Esophagus muscularis mucosa (tissue), 4 donors: ENCODE measurements at places on chromosomes 6 and 20. TPM values are rescaled to one million over a fixed set of nuclear protein-coding genes. Genes with fewer than 3 reads are reported as not detected.

DNA sequence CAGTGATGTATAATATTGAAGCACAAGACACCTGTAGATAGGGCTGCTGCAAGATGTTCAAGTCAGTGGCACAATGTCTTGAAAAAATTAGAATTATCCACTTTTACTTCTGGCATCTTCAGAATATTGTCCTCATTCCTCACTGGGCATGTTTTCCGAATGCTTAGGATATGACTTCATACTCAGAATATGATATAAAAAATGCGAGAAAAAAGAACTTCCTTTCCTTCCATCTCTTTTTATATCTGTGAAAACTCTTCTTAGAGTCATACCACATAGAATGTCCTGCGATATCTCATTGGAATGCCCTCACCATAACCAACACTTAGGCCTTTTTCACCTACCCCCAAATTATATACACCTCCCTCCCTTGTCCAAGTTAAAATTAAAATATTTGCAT is 4.6 kb downstream of the MAS1L start:
- no peaks in the 10 kb centered on the region for H3K36me3 ChIP-seq
- H3K4me3 ChIP-seq, result no peak overlapping the region
- no peaks in the 10 kb centered on the region for H3K4me1 ChIP-seq
- DNase-seq, result no peak
- H3K27ac ChIP-seq, result no peak overlapping the region

DNA sequence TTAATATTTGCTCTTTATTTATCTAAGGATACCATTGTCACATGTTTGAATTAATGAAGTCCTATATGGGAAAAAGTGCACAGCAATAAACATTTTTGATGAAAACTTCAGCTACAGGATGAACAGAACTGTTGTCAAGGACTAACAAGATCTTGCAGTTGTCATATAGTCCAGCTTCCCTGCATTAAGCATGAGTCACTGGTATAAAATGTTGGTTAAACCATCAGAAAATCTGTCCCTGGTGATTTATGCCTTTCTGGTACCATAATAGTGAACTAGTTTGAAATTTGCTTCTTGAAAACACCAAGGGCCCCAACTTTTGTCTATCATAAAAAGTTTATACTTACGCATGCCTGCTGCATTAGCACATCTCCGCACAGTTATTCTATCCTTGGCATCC is 60.4 kb upstream of the RSPO3 start:
- H3K27me3 ChIP-seq, result no peaks in the 10 kb centered on the region
- no peak overlapping the region for H3K4me3 ChIP-seq
- no peak overlapping the region for H3K27ac ChIP-seq
- DNase-seq, result no peak
- no peaks in the 10 kb centered on the region for H3K4me1 ChIP-seq

GRCh38 chr6:63346217-63346835 is 26.5 kb upstream of the LGSN start:
- no peaks in the 10 kb centered on the region for H3K4me1 ChIP-seq
- no peak overlapping the region for H3K4me3 ChIP-seq
- no peak for DNase-seq
- H3K27me3 ChIP-seq, result no peaks in the 10 kb centered on the region
- no peaks in the 10 kb centered on the region for H3K36me3 ChIP-seq

The PRRT1 gene
- total RNA-seq, result 3.8 TPM

- no peak overlapping the region for H3K27ac ChIP-seq
- no peaks in the 10 kb centered on the region for H3K36me3 ChIP-seq
- no peaks in the 10 kb centered on the region for H3K27me3 ChIP-seq
- no peak for DNase-seq
- H3K4me3 ChIP-seq, result no peak overlapping the region
Observed at GRCh38 chr6:135675862-135676261, 175.6 kb upstream of the PDE7B start.

- peaks cover 19% of the 10 kb centered on the region for H3K4me1 ChIP-seq
- H3K36me3 ChIP-seq, result no peaks in the 10 kb centered on the region
- no peak overlapping the region for H3K4me3 ChIP-seq
- DNase-seq, result no peak
- no peak overlapping the region for H3K27ac ChIP-seq
- H3K27me3 ChIP-seq, result no peaks in the 10 kb centered on the region
Observed at GRCh38 chr6:109687271-109687761, 3.7 kb downstream of the AK9 start.

DNA sequence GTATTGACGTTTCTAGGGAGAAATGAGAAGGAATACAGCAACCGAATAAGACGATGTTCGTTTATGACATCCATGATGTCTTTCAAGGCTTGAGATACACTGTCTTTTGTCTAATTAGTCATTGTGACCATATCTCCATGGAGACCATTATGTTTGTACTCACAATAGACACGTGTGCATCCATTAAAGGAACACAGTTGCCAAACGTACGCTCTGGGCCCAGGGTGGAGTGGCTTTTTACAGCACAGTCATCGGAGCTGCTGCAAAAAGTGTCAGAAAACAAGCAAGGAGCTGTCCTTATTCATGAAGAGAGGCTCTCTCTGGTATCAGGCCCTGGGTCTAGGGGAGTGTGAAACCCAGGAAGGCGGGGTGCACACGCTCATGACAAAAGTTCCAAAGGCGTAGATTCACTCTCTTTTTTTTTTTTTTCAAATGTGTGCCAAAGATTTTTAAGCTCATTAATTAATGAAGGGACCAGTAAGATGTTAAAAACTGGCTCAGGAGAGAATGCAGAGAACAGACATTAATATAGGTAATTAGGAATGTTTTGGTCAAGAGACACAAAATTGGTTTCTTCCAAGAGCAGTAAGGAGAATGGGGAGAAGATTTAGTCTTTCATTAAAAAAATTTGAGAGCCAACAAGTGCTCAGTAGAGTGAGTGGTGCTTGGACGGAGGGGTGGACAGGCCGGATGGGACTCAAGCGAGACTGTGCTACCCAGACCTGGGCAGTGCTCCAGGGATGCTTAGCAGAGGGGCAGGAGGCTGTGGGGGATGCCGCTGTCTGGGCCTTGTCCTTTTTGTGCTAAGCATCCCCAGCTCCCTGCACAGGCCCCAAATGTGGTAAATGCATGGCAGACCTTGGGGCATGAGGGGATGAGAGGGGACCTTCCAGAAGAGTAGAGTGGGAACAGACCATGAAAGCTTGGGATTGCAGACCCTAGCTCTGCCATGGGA is 34.9 kb upstream of the GTSF1L start:
- peak overlapping the region; percentile 71 for H3K27ac ChIP-seq
- no peaks in the 10 kb centered on the region for H3K27me3 ChIP-seq
- peaks cover 27% of the 10 kb centered on the region for H3K4me1 ChIP-seq
- H3K36me3 ChIP-seq, result no peaks in the 10 kb centered on the region

DNA sequence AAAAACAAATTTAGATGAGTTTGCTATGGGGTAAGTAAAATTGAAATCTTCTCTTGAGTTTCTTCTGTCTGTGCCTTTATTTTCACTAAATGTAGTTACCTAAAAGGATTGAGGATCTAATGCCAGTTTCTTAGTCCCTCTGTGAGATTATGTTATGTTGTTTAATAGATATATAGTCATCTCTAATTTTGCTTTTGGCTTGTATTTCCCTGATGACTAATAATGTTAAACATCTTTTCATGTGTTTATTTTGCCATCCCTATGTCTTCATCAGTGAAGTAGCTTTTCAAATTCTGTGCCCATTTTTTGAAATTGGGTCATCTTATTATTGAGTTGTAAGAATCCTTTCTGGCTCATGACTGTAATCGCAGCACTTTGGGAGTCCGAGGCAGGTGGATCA is 13.7 kb downstream of the QRSL1 start:
- no peaks in the 10 kb centered on the region for H3K4me1 ChIP-seq
- H3K27ac ChIP-seq, result no peak overlapping the region
- no peak overlapping the region for H3K4me3 ChIP-seq
- no peak for DNase-seq
- H3K36me3 ChIP-seq, result peaks cover 52% of the 10 kb centered on the region
- no peaks in the 10 kb centered on the region for H3K27me3 ChIP-seq

GRCh38 chr6:76612954-76613353 is 540.5 kb upstream of the IMPG1 start:
- H3K36me3 ChIP-seq, result no peaks in the 10 kb centered on the region
- no peaks in the 10 kb centered on the region for H3K4me1 ChIP-seq
- DNase-seq, result no peak
- H3K27ac ChIP-seq, result no peak overlapping the region
- H3K27me3 ChIP-seq, result no peaks in the 10 kb centered on the region
- H3K4me3 ChIP-seq, result no peak overlapping the region

The MYB gene
- 0.83 TPM for total RNA-seq

GRCh38 chr6:34383656-34384320 is 8.7 kb downstream of the NUDT3 start:
- H3K4me3 ChIP-seq, result no peak overlapping the region
- H3K27me3 ChIP-seq, result no peaks in the 10 kb centered on the region
- peak overlapping the region; percentile 71 for H3K27ac ChIP-seq
- DNase-seq, result no peak
- H3K4me1 ChIP-seq, result peaks cover 53% of the 10 kb centered on the region

GRCh38 chr20:40168981-40169620 is 519.9 kb downstream of the MAFB start:
- no peak for DNase-seq
- no peak overlapping the region for H3K27ac ChIP-seq
- H3K27me3 ChIP-seq, result no peaks in the 10 kb centered on the region
- H3K4me3 ChIP-seq, result no peak overlapping the region

DNA sequence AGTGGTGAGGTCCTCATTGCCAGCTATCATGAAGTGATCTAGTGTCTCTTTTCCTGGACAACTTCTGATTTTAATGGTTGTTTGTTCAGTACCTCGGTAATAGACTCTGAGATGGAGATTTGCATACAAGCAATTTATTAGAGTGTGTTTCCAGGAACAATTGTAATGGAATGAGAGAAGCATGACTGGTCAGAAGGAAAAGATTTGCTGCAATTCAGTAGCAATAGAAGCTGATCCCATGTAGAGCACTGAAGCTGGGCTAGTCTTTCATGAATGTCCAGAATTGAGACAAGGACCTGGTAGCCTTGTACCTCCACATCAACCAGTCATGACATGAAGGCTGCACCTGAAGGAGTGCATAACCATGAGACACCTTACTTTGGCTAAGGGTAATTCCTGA is 526.5 kb downstream of the NKAIN2 start:
- H3K4me3 ChIP-seq, result no peak overlapping the region
- no peak overlapping the region for H3K27ac ChIP-seq
- no peaks in the 10 kb centered on the region for H3K36me3 ChIP-seq
- DNase-seq, result no peak
- no peaks in the 10 kb centered on the region for H3K4me1 ChIP-seq

- DNase-seq, result no peak
- no peak overlapping the region for H3K27ac ChIP-seq
- no peaks in the 10 kb centered on the region for H3K36me3 ChIP-seq
- no peaks in the 10 kb centered on the region for H3K27me3 ChIP-seq
Observed at GRCh38 chr6:80454197-80454596, 347.7 kb downstream of the BCKDHB start.

DNA sequence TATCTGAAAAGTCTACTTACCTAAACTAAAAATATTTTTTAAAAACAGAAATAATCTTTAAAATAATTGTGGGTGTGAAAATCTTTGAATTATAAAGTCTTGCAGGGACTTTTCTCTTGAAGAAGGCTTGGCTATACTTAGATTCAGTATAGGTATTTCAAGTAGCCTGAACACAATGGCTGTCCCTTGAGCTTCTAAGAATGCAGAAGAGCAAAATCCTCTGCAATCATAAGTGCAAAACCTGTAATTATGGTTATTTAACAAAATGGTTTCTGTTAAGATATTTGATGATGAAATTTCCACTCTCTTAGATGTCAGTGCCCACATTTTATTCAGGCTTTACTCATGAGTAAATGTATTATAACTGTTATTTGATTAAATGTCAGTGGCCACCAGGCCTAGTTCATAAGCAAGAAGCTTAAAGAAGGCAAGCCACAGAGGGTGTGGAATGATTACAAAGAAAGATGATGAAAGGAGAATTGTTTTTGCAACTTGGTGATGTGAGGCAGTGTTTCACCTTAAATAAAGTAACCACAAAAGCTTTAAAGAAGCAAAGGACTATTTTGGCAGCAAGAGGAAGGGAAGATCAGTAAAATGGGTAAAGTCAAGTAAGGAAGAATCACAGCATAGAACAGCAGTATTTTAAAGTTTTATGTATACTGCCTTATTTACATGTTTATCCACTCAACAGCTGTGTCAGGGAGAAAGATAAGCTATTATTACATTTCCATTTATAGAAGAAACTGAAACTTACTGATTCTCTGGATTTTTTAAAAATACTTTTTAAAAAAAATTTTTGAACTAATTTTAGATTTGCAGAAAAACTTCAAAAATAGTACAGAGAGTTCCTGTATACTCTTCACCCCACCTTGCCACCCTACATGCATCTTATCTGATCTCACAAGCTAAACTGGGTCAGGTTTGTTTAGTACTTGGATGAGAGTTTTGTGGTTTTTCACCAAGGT is 351.2 kb upstream of the RUNX2 start:
- DNase-seq, result no peak
- H3K4me3 ChIP-seq, result no peak overlapping the region

DNA sequence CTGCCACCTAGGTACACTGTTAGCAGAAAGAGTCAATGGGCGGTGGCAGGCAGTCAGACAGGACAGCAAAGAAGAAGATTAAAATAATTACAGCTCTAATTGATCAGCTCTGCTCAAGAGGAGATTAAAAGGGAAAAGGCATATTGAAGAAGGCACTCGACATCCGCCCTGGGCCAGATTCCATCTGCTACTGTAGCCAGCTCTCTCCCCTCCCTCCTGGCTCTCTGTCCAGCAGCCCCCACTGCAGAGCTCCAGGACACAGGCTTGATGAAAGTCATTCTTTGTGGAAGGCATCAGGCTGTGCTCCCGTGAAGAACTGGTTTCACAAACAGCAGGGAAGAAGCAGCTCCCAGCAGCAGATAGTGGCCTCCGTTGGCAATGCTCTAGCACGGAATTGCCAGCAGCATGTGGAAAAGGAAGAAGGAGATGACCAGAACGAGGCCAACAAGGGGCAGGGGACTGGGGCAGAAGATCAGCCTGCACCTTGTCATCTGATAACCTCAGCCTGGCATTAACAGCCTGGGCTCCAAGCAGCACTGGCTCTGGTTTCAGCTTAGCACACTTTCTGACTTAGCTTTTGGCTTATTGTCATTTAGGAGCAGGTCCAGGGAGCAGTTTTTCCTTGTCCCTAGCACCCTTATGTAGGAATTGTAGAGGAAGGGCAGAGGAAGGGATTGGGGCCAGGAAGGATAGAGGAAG is 465.9 kb downstream of the KIF16B start:
- no peaks in the 10 kb centered on the region for H3K36me3 ChIP-seq
- no peaks in the 10 kb centered on the region for H3K4me1 ChIP-seq
- no peak for DNase-seq
- H3K27me3 ChIP-seq, result no peaks in the 10 kb centered on the region
- H3K27ac ChIP-seq, result no peak overlapping the region

GRCh38 chr20:25224941-25225340 is 22.9 kb upstream of the PYGB start:
- no peak for DNase-seq
- H3K27me3 ChIP-seq, result no peaks in the 10 kb centered on the region
- peak overlapping the region; percentile 90 for H3K27ac ChIP-seq
- H3K36me3 ChIP-seq, result peaks cover 42% of the 10 kb centered on the region

GRCh38 chr20:45445805-45446562 is 23.6 kb upstream of the WFDC2 start:
- no peak for DNase-seq
- H3K4me1 ChIP-seq, result no peaks in the 10 kb centered on the region
- H3K27me3 ChIP-seq, result no peaks in the 10 kb centered on the region
- H3K27ac ChIP-seq, result no peak overlapping the region
- H3K36me3 ChIP-seq, result no peaks in the 10 kb centered on the region
